CD4-positive, alpha-beta T cell treated with Interleukin-4 for 4 hours (primary cell): ENCODE measurements at places on chromosomes 12 and 14.

DNA sequence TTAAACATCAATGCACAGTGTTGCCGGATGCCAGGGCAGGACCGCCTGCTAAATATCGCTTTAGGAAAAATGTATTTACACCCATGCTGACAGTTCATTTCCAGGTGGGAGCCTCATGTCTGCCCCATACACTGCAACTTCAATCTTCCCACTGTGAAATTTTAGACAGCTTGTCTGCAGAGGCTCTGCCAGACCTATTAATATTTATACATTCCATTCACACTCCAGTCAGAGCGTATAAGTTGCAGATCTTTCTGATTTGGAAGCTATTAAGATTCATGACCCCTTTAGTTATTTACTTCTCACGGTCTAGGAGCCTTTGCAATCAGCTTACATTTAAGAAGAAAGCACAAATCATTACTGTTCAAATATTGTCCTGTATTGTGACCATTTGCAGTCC, 357.4 kb downstream of the ATP23 start:
- no peak for DNase-seq

DNA sequence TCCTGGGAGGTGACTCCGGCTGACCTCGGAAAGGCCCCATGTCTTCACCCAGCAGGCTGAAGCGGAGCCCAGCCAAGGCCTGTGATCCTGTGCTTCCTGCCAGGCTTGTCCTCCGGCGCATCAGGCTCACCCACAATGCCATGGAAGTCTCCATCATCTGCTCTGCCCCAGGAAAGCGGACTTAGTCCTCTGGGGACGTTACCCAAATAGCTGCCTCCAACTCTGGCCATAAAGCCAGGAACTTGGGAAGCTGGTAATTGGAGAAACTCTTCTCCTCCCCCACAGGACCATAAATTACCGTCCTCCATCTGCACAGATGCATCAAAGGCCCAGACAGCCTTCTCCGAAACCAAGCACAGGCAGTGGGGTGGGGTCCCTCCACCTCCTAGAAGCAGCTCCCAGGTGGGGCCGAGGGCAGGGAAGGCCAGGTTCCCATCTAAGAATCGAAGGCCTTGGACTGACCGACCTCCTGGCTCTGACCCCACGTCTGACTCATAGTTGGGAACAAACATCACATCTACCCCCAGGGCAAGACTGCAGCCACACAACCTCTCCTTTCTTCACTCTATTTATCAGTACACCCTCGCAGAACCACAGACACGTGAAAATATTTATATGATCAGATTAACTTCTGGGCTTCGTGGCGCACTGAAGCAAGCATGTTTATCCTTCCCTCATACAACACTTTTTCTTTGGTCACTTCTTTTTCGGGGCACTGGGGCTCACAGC, 56.4 kb downstream of the PITPNM2 start:
- DNase-seq, result no peak

DNA sequence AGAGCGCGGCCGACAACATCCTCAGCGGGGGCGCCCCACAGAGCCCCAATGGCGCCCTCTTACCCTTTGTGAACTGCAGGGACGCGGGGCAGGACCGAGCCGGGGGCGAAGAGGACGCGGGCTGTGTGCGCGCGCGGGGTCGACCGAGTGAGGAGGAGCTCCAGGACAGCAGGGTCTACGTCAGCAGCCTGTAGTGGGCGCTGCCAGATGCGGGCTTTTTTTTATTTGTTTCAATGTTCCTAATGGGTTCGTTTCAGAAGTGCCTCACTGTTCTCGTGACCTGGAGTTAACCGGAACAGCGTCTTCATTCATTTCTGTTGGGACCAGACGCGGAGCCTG, 103.8 kb upstream of the FKBP4 start:
- peak; percentile 59 for DNase-seq

DNA sequence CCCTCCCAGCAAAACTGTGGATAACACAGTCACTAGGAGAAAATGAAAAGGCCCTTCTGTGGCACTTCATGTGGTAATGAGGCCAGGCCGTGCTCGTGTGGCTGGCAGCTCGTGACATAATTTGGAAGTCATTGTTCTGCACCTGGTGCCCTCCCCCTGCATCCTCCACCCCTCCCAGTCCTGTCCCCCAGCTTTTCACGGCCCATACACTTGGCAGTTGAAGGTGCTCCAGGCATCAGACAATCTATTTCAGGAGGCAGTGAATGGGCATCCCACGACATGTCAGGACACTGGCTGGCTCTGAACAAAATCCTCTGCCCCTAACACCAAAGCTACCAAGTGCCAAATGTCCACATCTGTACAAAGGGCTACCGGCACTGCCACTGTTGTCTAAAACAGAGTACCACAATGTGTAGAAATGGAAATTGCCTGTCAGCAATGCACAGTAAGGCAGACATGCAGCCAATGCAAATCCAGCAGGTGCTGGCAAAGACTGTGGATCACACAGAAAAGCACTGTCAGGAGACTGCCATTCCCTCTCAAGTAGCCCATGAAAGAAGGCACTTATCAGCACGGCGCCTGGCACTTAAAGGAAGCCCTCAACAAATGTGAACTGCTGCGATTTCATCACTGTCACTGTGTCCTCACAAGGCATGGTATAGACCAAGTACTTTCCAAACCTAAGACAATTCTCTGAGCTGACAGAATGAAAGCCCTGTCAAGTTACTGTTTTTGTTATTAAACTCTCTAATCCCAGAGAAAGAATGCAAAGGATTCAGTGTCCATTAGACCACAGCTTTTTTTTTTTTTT, 39.1 kb downstream of the CORO1C start:
- no peak for DNase-seq

DNA sequence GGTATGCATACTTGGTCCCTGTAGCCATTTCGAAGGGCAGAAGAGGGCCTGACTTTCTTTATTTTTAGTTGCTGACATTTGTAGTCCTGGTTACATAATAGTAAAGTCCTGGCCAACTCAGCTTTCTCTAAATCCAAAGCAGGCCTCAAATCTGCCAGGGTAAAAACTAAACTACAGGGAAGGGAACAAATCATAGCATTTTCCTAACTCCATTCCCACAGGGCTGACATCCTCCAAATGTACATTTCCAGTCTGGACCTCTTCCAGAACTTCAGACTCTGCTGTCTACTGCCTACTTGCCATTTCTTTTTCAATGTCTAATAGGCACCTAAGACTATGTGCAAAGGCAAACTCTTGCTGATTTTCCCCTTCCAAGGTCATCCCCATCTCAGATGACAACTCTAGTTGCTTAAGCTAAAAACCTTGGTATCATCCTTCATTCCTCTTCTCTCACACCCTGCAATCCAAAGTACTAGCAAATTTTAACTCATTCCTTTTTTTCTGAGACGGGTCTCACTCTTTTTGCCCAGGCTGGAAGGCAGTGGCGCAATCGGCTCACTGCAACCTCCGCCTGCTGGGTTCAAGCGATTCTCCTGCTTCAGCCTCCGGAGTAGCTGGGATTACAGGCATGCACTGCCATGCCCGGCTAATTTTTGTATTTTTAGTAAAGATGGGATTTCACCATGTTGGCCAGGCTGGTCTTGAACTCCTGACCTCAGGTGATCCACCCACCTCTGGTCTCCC, 2.0 kb downstream of the DDIT3 start:
- DNase-seq, result no peak

- no peak for DNase-seq
These were observed 153.4 kb downstream of the RIMBP2 start for GRCh38 chr12:130562716-130563115.

- no peak for DNase-seq
These were observed 13.3 kb downstream of the SLC15A4 start for GRCh38 chr12:128810182-128811127.

DNA sequence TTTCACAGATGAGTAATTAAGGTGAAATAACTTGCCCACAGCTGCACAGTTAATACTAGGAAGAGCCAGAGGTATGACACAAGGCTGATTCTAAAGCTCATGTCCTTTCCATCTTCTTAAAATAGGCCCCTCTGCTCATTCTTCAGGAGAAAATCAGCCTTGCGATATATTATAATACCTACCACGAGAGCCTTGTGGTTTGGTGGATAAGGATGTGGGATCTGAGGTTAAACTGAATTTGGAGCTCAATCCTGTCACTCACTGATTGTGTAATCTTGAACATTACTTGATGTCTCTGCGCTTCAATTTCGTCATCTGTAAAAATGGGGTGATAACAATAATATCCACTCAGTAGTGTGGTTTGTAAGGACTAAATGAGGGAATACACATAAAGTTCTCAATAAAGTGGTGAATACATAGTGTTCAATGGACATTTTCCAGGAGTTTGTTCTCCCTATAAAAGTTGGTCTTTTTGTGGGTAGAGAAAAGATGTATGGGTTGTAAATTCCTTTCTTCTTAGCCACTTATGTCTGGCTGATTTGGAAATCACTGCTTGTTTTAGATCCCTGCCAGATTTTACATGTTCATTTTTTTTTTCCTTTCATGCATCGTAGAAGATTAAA, 25.1 kb upstream of the ATP2B1 start:
- peak; percentile 43 for DNase-seq

DNA sequence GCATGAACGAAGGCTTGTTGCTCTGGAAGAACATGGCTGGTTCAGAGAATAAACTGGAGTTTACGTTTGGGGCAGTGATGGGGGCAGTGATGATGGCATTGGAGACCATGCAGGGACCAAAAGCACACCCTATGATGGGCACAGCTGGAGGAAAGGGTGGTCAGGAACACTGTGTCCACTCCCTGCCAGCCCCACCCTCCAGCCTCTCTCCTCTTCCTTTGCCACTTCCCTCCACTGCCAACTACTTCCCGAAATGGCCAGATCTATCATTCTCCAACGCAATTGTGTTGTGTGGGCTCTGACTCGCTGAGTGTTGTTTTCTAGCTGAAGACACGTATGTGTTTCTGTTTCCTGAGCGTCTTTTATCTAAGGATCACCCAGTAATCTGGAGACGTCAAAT, 39.3 kb upstream of the GSG1 start:
- DNase-seq, result no peak

- no peak for DNase-seq
These were observed 580 bp downstream of the OR4E2 start for GRCh38 chr14:21654215-21654614.

GRCh38 chr12:6342140-6342889, 439 bp upstream of the TNFRSF1A start:
- DNase-seq, result no peak

DNA sequence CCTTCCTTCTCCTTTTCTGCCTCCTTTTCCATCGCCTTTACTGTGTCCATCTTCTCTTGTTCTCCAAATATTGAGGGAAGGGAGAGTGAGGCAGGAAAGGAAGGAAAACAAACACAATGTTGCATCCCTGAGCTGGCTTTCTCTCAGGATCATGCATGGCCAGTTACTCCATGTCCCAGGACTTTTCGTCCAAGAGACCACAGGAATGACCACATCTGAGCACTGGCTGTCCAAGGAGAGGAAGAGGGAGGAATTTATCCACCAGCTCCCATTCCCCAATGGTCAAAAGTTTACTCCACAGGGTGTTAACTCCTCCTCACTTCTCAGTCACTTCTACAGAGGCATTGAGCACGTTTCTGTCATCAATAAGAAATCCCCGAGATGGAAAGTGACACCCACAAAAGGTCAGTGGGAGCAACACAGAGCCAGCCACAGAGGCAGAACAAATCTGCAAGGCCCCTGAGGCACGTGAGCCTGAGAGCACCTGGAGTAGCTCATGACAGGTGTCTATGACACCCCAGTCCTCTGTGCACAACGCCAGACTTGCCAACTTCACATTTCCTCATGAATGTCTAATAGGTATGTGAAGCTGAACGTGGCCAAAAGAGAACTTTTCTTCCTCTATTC, 177.3 kb upstream of the NUDT4 start:
- DNase-seq, result no peak

- no peak for DNase-seq
These were observed 75.3 kb upstream of the C14orf180 start for GRCh38 chr14:104504172-104504735.
